ENCODE measurements at places on chromosomes 6 and 20.

GRCh38 chr6:33613795-33614168 lies 7.3 kb upstream of the ITPR3 start:
- no peak for DNase-seq
- H3K27me3 ChIP-seq: no peaks in the 10 kb centered on the region
- H3K4me3 ChIP-seq: no peak overlapping the region
- no peak overlapping the region for H3K27ac ChIP-seq
- H3K4me1 ChIP-seq: peaks cover 7% of the 10 kb centered on the region

- H3K4me1 ChIP-seq: no peaks in the 10 kb centered on the region
- H3K36me3 ChIP-seq: no peaks in the 10 kb centered on the region
- H3K27ac ChIP-seq: no peak overlapping the region
- H3K27me3 ChIP-seq: no peaks in the 10 kb centered on the region
Measured at GRCh38 chr6:170117111-170117972, 173.5 kb downstream of the DLL1 start.

DNA sequence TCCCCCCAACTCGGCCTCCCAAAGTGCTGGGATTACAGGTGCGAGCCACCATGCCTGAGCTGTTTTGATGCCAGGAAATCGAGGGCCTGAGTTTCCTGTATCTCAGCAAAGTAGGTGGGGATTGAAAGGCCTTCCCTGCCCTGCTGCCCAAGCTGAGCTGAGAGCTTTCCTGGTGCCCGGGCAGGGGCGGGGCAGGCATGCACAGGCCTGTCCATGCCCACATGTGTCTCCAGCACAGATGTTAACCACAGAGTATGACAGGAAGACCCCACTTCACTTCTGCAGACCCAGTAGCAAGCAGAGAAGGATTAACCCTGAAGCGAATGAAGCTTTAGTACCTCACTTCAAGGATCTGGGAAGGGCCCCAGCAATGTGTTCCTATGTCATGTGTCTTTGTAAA lies 66.0 kb downstream of the GPR6 start:
- no peak overlapping the region for H3K27ac ChIP-seq
- DNase-seq: no peak
- no peak overlapping the region for H3K4me3 ChIP-seq
- H3K4me1 ChIP-seq: peaks cover 13% of the 10 kb centered on the region
- no peaks in the 10 kb centered on the region for H3K27me3 ChIP-seq
- H3K36me3 ChIP-seq: no peaks in the 10 kb centered on the region

- no peak for DNase-seq
- H3K27me3 ChIP-seq: no peaks in the 10 kb centered on the region
- H3K4me3 ChIP-seq: peak overlapping the region; percentile 93
Measured at GRCh38 chr6:137871831-137872454, 4.9 kb downstream of the TNFAIP3 start.

DNA sequence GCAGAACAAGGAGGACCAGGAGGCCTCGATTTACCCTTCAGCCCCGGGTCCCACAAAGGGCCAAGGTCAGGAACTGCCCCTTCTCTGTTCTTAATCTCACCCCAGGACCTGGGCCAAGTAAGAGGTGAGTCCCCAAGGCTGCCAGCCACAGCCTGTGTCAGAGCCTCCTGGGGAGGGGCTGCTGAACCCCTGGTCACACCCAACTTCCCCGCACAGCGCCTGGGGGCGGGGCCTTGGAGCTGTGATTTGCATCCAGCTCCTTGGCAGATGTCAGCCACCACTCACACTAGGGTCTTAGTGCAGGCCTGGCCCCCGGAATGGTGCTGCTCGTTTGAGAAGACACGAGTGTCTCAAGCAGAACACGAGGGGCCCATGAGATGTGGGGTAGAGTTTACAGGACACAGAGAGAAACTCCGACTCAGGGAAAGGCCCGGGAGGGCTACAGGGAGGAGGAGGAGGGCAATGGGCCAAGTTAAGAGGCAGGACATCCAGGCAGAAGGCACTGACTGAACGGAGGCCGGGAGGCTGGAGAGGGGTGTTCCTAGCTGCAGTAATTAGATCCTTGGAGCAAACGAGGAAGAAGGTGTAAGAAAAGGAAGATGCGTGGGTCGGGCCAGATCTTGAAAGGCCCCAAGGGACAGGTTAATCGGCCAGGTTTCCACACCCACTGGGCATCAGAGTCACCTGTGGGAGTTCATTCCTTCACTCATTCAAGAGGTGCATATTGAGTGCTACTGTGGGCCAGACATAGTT lies 26.9 kb downstream of the ZBP1 start:
- no peak for DNase-seq
- H3K27me3 ChIP-seq: peaks cover 11% of the 10 kb centered on the region
- H3K36me3 ChIP-seq: no peaks in the 10 kb centered on the region
- no peak overlapping the region for H3K4me3 ChIP-seq
- peaks cover 2% of the 10 kb centered on the region for H3K4me1 ChIP-seq

DNA sequence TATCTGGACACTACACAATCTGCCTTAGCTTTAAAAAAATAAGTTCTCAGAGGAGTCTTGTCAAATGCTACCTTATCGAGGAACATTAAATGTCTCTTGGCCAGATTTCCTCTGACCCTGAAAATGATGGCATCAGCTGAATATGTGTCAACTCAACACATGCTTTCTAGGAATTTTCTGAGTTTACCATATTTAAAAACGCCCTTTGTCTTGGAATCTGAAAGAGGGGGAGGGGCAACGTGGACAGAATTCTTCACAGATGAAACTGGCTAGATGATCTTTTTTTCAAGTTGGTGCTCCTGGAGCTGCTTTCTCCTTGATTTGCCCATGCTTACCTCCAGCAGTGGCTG lies 5.1 kb downstream of the SOX4 start:
- H3K27me3 ChIP-seq: peaks cover 69% of the 10 kb centered on the region
- no peak for DNase-seq
- no peak overlapping the region for H3K27ac ChIP-seq
- peaks cover 21% of the 10 kb centered on the region for H3K4me1 ChIP-seq

DNA sequence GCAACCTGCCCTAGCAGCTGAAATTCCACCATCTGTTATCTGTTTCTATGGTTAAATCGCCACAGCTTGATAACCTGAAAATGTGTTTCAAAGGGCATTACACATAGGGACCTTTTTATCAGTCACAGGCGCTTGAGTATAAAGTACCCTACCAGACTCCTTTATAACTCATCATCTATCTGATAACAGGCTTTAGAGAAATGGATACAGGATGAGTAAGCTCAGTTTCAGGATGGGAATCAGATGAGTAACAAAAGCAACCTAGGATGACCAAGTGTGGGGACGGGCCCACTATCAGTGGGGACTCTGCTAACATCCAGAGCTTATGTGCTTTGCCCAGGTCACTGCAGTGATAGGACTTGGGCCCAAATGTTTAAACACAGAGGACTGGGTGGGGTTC lies 75.6 kb downstream of the PRND start:
- peak overlapping the region; percentile 67 for H3K27ac ChIP-seq
- DNase-seq: no peak
- H3K4me1 ChIP-seq: peaks cover 42% of the 10 kb centered on the region
- no peak overlapping the region for H3K4me3 ChIP-seq
- H3K36me3 ChIP-seq: peaks cover 93% of the 10 kb centered on the region

GRCh38 chr6:1082285-1082935 lies 229.5 kb upstream of the FOXQ1 start:
- no peak overlapping the region for H3K27ac ChIP-seq
- peaks cover 6% of the 10 kb centered on the region for H3K27me3 ChIP-seq
- no peak overlapping the region for H3K4me3 ChIP-seq
- no peaks in the 10 kb centered on the region for H3K4me1 ChIP-seq

DNA sequence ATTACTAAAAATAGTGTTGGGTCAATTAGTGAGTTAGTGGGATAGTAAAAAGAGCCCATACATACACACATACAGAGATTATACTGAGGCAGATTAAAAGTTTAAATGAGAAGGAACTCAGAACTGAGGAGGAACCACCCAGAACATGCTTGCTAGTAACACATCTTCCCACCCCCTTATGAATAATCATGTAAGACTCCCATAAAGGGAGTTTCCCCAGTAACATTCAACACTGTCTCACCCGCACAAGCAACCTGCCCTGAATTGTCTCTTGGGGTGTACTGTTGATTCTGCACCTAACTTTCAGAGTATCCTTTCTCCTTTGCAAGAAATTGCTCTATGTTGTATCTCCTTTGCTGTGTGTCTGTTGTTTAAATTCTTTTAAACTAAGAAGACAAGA lies 11.1 kb upstream of the HLA-DQB2 start:
- H3K27me3 ChIP-seq: peaks cover 29% of the 10 kb centered on the region
- H3K27ac ChIP-seq: no peak overlapping the region
- H3K36me3 ChIP-seq: no peaks in the 10 kb centered on the region
- no peak for DNase-seq
- no peak overlapping the region for H3K4me3 ChIP-seq

GRCh38 chr20:17482536-17482935 lies 48.6 kb downstream of the BFSP1 start:
- H3K27me3 ChIP-seq: peaks cover 25% of the 10 kb centered on the region
- H3K4me3 ChIP-seq: no peak overlapping the region
- no peaks in the 10 kb centered on the region for H3K36me3 ChIP-seq
- H3K27ac ChIP-seq: no peak overlapping the region

- H3K27ac ChIP-seq: no peak overlapping the region
- no peaks in the 10 kb centered on the region for H3K36me3 ChIP-seq
- H3K4me1 ChIP-seq: no peaks in the 10 kb centered on the region
- peaks cover 9% of the 10 kb centered on the region for H3K27me3 ChIP-seq
- DNase-seq: no peak
Measured at GRCh38 chr6:4568138-4568537, 208.1 kb upstream of the CDYL start.

DNA sequence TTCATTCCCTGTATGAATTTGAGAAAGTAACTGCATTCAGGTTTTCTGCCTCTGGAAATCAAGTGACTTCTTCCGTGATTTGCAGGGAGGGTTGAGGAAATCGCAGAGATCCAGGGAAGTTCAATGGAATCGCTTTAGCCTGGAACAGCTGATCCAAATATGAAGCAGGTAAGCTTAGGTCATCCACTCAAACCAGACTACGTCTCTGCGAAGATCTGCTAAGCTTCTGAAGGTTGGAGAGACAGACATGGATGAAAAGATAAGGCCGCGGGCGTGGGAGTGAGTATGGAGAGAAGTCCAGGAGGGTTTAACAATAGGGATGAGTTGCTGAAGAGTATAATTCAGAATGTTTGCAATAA lies 34.2 kb upstream of the BTN3A2 start:
- peak overlapping the region; percentile 80 for H3K4me3 ChIP-seq
- H3K36me3 ChIP-seq: no peaks in the 10 kb centered on the region
- DNase-seq: no peak

DNA sequence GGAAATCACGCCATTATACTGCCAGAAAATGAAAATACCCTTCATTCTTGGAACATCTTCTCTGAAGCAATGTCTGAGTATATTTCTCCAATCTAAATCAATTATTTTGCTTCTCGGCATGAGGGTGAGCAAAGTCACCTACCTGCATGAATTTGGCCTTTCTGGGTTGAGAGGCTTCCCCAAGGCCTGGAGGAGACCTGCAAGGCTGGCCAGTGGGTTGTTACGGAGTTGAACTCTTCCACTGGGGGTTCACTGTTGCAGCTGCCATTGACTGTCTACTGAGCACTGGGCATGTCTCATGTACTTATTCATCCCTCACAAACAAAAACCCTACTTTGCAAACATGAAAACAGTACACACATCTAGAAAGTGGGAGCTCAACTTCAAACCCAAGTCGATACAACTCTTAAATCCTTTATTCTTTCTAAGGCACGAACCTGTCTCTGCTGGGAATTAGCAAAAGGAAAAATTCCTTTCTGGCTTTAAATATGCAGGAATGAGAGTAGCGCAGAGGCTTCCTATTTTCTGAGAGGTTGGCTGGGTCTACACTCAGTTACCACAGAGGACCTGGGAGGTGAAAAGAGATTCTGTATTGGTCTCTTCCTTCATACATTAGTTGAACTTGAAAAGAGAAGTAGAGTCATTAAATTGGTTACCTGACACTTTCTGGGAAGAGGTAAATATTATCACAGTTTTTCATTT lies 87.6 kb upstream of the SGK1 start:
- DNase-seq: no peak
- H3K27me3 ChIP-seq: no peaks in the 10 kb centered on the region
- no peak overlapping the region for H3K4me3 ChIP-seq
- peaks cover 13% of the 10 kb centered on the region for H3K4me1 ChIP-seq
- no peak overlapping the region for H3K27ac ChIP-seq

DNA sequence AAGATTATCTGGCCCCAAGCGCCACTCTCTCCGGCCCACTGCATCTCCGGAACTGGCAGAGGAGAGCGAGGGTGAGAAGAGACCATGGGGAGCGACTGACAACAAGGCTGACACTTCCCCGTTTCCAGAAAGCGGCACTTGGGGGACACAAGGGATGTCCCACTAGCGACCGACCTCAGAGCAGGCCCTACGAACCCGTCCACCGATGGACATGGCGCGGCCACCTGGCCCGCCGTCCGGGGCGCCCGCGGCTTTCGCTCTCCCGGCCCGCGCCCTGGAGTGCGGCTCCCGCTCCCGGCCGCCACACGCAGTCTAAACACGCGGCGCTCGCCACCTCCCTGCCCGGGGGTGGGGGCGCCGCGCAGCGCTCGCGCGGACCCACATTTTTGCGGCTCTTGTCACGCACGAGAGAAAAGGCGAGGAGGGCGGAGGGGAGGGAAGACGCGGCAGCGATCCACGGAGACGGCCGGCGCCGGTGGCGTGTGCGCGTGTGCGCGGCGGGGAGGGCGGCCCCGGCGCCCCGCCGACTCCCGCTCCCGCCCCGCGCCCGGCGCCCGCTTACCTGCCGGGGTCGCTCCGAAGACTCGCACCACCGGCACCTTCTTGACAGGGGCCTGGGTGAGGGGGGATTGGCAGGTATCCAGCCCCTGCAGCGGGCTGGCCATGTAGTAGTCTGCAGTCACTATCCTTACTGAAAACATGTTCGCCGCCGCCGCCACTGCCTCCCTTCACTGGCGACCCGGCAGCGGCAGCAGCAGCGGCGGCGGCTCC lies 645 bp downstream of the REV3L start:
- H3K36me3 ChIP-seq: peaks cover 32% of the 10 kb centered on the region
- H3K4me1 ChIP-seq: peaks cover 56% of the 10 kb centered on the region

GRCh38 chr6:144737998-144738397 lies 452.9 kb downstream of the UTRN start:
- no peaks in the 10 kb centered on the region for H3K4me1 ChIP-seq
- no peak for DNase-seq
- peaks cover 25% of the 10 kb centered on the region for H3K36me3 ChIP-seq
- no peak overlapping the region for H3K4me3 ChIP-seq
- no peaks in the 10 kb centered on the region for H3K27me3 ChIP-seq

- DNase-seq: peak; percentile 69
- H3K27ac ChIP-seq: peak overlapping the region; percentile 63
- H3K27me3 ChIP-seq: peaks cover 3% of the 10 kb centered on the region
- peaks cover 27% of the 10 kb centered on the region for H3K36me3 ChIP-seq
- peak overlapping the region; percentile 78 for H3K4me3 ChIP-seq
Measured at GRCh38 chr20:45406260-45407066, 1.6 kb upstream of the DBNDD2 start.

DNA sequence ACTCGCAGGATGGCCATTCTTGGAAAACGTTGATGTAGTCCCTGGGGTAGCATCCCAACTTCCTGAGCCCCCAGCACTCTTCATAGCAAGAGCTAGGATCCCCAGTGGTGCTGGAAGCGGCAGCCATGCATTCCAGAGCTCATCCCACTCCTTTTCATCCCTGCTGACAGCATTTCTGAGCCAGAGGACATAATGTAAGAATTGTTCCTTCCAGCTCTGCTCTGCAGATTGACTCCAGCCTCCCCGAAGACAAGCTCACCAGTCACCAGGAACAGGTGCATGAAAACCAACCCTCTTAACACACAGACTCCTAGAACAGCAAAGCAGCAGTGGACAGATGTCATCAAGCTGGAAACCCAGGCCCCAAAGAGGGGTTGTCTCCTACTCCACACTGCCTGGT lies 3.8 kb downstream of the SLC13A3 start:
- H3K36me3 ChIP-seq: no peaks in the 10 kb centered on the region
- peaks cover 27% of the 10 kb centered on the region for H3K27me3 ChIP-seq
- H3K4me1 ChIP-seq: no peaks in the 10 kb centered on the region
- no peak overlapping the region for H3K27ac ChIP-seq
- no peak for DNase-seq
- no peak overlapping the region for H3K4me3 ChIP-seq
